ENCODE measurements at places on chromosomes 6 and 20. TPM values are rescaled to one million over a fixed set of nuclear protein-coding genes. Genes with fewer than 3 reads are reported as not detected.

Gene SLC22A2
- not detected for total RNA-seq

Gene FAM217A
- total RNA-seq: not detected

Gene GDAP1L1
- not detected for total RNA-seq

DNA sequence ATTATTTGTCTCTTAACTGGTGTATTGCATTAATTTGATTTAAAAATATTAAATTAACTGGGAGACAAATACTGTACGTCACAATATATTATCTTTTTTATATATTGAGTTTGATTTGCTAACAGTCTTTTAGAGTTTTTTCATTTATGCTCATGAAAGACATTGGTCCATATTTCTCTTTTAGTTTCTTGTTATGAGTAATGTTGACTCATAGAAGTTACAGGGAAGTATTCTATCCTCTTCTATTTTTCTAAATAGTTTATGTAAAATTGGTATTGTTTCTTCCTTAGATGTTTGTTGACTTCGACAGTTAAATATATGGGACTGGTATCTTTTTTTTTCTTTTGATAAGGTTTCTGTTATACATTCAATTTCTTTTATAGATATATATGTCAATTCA lies 1115.6 kb upstream of the CITED2 start:
- DNase-seq: no peak

DNA sequence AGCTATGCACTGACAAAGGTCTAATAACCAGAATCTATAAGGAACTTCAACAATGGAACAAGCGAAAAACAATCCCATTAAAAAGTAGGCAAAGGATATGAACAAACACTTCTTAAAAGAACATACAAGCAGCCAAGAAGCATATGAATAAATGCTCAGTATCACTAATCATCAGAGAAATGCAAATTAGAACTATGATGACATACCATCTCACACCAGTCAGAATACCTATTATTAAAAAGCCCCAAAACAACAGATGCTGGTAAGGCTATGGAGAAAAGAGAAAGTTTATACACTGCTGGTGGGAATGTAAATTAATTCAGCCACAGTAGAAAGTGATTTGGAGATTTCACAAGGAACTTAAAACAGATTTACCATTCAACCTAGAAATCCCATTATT lies 211.8 kb downstream of the EDN1 start:
- no peak for DNase-seq

- DNase-seq: no peak
Observed at GRCh38 chr6:24927277-24927955, 8.3 kb downstream of the RIPOR2 start.

GRCh38 chr6:130526466-130526865 lies 160.6 kb downstream of the TMEM200A start:
- DNase-seq: no peak

GRCh38 chr6:123550052-123550617 lies 86.6 kb downstream of the TRDN start:
- no peak for DNase-seq

DNA sequence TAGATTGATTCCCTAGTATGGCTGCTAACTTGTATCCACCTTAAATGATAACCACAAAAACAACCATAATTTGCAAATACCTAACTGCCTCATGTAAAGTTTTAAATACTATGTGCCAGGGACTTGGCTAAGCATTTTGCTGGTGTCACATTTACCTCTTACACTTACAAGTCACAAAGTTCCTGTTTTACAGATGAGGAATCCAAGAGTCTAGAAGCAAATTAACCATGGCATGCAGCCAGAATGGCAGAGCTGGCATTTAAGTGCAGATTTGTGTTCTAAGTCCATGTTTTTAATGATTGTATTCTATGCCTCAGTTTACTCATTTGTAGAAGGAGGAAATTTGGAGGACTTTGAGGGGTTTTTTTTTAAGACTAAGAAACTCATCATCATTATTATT lies 696.7 kb downstream of the PTPRT start:
- DNase-seq: no peak

Data from G401 (cell line).